ENCODE measurements at places on chromosomes 5 and 9.

DNA sequence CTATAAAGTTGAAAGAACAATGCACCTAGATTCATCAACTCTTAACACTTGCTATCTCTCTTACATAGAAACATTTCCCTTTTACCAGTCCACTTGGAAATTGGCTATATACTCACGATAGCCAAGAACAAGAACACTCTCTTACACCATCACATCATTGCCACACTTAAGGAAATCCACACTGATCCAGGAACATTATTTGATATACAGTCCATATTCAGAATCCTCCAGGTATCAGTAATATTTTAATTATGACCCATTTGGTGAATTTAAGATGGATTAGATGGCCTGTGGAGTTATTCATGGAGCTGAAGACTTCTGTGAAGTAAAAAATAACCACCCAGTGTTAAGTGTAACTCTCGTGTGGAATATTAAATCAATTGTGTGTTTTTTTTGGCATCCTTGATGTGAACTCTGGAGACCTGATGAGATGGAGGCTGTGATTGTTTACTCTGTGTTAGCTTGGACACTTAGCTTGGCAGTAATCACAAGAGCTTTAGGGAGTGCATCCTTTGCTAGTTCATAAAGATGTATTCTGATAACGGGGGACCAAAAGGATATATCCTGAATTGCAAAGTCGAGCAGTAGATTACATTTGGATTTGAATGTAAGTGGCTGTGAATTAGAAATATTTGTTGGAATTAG lies 52.0 kb upstream of the ABL1 start:
- no peak for DNase-seq

DNA sequence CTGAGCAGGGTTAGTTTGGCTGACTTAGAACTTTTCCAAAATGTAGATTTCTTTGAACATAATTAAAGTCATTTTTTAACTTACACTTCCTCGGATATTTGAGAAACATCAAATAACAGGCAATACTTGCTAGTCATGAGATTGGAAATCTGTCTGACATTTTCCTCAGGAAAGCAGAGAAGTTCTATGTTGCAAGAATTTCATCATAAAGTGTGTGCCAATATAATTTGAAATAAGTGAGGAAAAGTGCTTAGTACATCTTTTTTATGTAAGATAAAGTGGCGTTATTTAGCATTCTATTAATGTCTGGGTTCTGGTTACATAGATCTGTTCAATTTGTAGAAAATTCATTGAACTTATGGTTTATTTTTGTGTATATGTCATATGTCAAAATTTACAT lies 48.7 kb upstream of the C5orf47 start:
- DNase-seq: no peak

DNA sequence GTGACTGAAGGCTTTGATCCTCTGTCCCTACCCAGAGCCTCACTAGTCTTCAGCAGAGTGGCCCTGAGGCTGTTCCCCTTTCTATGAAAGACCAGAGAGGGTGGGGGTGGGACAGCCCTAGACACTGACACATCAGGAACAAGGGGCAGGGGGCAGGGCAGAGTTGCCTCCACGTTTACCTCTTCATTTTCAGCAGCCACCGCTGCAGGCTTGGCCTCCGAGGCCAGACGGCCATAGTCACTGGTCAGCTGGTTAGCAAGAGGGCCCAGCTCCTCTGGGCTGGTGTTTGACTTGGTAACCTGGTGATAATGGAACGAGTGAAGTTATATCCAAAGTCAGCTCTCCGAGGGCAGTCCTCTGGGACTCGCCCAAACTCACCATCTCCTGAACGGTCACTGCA lies 15.6 kb upstream of the TPM2 start:
- no peak for DNase-seq

GRCh38 chr9:2743937-2744529 lies 26.7 kb downstream of the KCNV2 start:
- DNase-seq: no peak

GRCh38 chr5:79886456-79886855 lies 104.6 kb downstream of the MTX3 start:
- no peak for DNase-seq

- no peak for DNase-seq
Measured at GRCh38 chr9:93963969-93964368, 8.8 kb upstream of the BARX1 start.

GRCh38 chr9:686321-686813 lies 155.1 kb upstream of the DMRT1 start:
- no peak for DNase-seq

DNA sequence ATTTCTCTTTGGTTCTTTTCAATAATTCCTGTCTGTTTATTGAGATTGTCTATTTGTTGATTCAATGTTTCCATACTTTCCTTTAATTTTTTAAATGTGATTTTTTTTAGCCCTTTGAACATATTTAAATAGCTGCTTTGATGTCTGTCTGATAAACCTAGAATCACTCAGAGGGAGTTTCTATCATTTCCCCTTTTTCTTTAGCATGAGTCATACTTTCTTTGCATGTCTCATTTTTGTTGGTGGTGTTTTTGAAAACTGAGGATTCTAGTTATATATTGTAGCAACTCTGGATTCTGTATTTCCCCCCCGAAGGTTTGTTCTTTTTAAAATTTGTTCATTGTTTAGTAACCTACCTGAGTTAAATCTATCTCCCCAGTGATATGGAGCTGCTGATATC lies 24.2 kb upstream of the ZNF618 start:
- no peak for DNase-seq

DNA sequence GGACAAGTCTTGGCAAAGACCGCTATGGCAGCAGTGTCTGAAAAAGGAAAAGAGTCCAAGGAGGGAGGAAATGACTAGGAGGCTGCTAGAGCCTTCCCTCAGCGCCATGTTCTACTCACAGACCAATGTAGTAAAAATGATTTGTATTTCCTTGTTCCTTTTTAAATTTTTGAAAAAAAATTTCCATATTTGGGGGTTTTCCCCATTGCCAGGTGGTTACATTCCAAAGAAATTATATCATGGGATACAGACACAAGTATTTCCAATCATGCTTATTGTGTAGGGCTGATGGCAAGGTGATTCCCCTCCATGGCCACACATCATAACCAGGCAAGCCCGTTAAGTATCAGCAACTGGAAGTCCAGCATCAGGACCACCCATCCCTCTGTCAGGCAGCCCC lies 138.2 kb downstream of the PIP5K1B start:
- no peak for DNase-seq

- DNase-seq: no peak
Measured at GRCh38 chr5:178831049-178831448, 28.7 kb upstream of the ZNF354B start.

DNA sequence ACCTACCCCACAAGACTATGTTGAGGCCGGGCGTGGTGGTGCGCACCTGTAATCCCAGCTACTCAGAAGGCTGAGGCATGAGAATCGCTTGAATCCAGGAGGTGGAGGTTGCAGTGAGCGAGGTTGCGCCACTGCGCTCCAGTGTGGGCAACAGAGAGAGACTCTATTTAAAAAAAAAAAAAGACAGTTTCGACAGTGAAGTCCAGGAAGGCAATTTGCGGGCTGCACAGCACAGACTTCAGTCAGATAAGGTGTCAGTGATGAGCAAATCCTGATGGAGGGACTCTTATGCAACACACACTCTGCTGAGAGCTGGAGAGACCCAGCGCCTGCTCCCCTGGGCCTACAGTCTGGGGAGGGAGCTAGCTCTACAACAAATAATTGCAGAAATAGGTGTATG lies 14.2 kb downstream of the CCNJL start:
- no peak for DNase-seq

GRCh38 chr9:135588371-135588770 lies 26.8 kb downstream of the PAEP start:
- DNase-seq: no peak

DNA sequence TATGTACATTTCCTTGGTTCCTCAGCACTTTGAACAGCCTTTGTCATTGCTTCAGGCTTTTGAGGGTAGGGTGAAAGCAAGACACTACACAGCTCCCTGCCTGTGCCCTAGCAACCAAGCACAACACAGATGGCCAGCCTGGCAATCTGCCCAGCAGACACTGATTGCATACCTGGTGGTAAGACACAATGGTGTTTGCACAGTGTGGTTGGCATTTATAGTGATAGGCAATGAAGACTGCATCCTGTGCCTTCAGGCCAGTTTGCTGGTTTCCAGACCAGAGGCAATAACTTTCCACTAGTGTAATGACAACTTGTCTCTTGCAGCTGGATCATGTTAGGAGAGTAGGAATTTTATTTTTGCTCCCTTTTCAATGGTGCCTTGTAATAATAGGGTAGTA lies 144.5 kb upstream of the TNC start:
- no peak for DNase-seq

GRCh38 chr9:136856079-136856476 lies 3.9 kb downstream of the MAMDC4 start:
- no peak for DNase-seq

- DNase-seq: no peak
Measured at GRCh38 chr5:143741421-143741820, 70.5 kb upstream of the HMHB1 start.

GRCh38 chr5:164600274-164600673 lies 1094.9 kb downstream of the MAT2B start:
- no peak for DNase-seq

DNA sequence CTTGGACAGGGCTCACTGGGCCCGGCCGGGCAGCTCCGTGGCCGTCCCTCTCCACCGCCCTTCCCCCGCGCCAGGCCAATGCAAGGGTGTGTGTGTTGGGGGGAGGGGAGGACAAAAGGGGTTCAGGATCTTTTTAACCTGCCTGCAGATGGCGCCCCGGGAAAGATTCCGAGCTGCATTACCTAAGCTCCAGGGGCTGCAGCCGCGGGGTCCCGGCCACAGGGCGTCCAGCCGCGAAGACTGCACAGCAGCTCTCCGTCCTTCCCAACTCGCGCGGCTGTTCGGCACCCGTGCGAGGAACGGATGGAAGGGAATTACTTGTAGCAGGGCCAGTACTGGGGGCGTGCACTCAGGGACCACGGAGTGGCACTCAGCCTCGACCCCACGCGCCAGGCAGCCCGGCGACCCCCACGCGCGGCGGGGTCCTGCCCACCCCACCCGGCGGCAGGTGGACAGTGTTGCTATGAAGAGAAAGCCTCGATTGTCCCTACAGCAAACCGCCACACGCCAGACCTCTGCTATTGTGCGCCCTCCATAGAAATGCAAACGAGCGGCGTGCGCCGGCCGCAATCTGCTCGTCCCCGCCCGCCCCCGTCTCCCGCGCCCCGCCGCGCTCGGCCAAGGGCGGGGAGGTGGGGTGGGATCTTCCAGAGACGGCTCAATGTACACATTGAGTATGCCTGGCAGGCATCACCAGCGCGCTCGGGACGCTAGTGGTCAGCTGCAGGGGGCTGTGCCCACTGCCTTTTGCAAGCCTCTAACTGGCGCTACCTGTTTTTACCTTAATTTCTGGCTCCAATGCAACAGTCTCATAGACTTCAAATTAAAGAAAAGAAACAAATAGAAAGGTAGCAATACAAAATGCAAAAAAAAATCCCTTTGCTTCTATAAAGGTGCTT lies 796 bp upstream of the GADD45G start:
- DNase-seq: no peak

GRCh38 chr5:143588933-143589662 lies 185.6 kb upstream of the NR3C1 start:
- no peak for DNase-seq

DNA sequence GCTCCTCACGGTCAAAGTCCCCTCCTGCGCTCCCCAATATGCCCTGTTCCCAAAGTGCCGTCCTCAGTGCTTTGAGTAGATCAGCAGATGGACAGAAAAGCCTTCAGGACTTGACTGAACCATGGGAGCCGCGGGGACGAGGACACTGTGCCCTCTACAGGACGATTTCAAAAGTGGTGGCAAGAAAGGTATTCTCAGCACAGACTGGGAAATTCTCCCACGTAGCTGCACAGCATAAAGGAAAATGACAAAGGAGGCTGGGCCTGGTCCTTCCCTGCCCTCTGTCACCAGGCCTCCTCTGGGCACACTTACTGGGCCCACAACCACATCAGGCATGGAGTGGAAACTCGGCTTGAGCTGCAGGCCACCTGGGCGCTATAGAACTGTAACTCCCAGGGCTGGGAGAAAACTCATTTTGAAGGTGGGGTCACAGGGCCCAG lies 16.7 kb upstream of the MTMR12 start:
- DNase-seq: peak; percentile 13

DNA sequence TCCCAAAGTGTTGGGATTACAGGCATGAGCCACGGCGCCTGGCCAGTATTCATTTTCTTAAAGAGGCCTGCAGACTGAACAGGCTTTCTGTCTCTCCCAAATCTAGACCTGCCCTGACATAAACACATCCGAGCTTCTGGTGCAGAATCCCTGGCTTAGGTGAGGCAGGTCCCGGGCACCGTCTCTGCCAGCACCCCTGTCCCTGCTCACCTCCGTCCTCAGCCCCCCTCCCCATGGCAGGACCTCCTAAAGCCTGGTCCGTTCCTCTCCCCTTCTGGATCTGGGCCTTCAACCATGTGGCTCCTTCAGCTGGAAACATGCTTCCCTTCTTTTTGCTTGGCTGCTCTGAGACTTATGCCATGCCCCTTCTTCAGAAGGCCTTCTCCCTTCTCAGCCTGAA lies 22.7 kb upstream of the RXRA start:
- no peak for DNase-seq

- DNase-seq: no peak
Measured at GRCh38 chr9:136346157-136346481, 17.4 kb downstream of the DNLZ start.

- no peak for DNase-seq
Measured at GRCh38 chr9:92730897-92731296, 33.7 kb downstream of the BICD2 start.

GRCh38 chr5:92635001-92635461 lies 946.0 kb downstream of the NR2F1-AS1 start:
- DNase-seq: no peak

DNA sequence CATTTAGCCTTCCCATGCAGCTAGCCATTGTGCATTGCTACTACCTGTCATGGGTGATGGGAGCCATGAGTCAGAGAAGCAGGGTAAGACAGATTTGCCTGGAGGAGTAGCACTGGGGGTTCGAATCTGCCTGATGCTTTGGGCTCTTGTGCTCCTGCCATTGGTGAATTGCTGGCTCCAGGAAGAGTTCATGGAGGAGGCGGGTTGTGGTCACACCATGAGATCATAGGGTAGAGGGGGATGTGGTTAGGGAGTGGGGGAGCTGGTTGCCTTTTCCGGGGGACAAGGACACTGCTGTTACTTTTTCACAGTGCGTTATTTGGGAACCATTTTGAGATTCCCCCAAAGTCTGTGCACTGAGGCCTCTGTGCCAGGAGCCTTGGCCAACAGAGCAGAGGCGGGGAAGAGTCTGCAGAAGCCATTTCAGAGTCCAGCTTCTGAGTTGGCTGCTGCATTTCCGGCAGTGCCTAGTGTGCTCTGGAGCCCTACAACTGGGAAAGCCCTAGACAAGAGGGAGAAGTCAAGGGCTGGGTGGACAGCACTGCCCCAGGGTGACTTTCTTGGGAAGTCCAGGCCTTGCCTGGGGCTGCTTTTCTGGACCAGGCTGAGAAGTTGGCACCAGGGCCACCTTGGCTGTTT lies 6.2 kb downstream of the ANGPTL2 start:
- no peak for DNase-seq

DNA sequence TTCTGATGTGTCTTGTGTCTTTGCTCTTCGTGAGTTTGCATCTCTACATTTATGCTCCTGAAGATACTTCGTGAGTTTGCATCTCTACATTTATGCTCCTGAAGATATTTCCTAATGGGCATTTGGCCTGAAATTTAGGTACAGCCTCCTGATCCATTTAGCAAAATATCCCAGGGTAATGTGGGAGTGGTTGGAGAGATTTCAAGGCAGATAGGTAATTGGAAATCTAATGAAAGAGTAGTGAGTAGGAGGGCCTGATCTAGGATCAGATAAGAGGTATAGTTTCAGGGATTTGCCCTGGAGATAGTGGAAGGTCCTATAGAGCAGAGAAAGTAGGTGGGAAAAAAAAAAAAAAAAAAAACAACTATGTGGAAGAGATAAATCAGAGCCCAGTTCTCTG lies 14.6 kb upstream of the SNX2 start:
- no peak for DNase-seq
